Hematopoietic multipotent progenitor cell (in vitro differentiated cells): ENCODE measurements at places on chromosomes 7 and 10.

DNA sequence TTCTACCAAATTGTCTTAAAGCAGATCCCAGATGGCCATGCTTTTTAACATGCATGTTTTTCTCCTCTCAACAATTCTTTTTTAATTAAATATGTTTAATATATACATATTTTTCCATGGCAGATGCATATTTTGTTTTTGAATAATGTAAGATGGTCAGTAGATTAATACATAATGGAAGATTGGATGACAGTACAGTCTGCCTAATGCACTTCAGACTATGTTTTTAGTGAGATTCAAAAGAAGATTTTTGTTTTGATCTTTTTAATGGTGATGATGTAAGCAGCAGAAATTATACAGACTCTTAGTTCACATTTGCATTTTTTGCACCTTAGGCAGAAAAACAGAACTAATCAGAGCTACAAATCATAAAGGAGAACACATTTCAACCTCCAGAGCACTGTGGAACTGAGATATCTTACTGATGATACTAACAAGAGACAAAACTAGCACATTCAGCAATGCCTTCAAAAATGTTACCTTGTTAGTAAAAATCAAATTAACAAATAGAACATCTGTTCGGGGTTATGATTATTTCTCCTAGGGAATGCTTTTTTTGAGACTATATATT, 203.4 kb downstream of the PHF14 start:
- DNase-seq = no peak

- DNase-seq = no peak
Observed at GRCh38 chr10:1581189-1581588, 156.1 kb downstream of the ADARB2 start.

DNA sequence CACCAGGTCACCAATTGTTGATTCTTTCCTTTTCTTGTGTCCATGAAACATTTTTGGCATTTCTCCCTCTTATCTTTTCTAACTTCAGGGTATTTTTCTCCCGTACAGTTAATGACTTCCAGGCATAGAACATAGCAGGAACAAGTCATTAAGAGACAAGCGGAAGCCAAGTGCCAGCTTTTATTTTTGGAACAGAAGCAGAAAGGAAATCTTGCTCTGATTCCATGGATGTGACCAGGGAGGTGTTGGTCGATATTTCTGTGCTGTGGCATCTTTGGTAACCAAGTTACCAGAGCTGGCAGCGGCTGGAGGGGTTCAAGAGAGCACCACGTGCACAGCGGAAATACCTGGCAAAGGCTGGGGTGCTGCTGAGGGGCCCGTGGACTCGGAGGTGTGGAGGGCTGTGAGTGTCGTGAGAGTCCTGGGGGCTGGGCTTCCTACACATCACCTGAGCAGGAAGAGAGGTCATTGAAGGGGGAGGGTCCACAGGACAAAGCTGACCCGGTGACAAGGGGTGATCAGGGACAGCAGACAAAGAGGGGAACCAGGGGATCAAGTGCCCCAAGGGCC, 1.8 kb downstream of the LLCFC1 start:
- DNase-seq = no peak

DNA sequence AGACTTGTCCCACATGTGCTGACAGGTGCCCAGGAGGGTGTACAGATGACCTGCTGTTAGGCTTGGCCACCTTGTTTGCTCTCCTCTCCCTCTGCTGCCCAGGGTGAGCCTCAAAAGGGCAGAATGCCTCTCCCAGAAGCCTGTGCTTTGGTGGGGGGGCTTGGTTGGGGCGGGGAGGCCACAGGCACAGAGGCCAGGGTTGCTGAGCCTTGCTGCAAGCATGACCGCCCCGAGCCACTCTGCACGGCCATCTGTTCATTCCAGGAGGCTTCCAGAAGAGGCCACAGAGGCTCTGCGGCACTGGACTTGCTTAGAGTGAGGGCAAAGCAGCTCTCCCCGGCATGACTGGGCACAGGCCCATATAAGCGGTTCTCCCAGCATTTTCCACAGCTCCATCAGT, 190.8 kb downstream of the GLRX3 start:
- DNase-seq = no peak

GRCh38 chr10:119786117-119786769, 60.4 kb downstream of the INPP5F start:
- no peak for DNase-seq

GRCh38 chr7:148856891-148857290, 27.2 kb downstream of the EZH2 start:
- no peak for DNase-seq

DNA sequence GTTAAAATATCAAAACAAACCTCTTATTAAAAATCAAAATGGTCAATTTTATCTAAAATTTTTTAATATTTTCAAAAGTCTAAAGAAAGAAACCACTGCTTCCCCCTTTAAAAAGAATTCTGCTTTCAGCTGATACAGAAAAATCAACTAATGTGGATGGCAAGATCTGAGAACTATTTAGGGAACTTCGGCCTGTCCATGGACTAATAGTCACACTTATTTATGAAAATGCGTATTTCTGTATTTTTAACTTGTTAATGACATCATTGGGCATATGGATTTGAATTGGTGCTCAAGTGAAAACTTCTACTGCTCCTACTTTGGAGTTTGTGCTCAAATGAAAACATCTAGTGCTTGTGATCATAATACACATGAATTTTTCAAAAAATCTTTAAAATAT, 31.9 kb downstream of the RNLS start:
- no peak for DNase-seq

GRCh38 chr10:88017781-88018180, 154.4 kb downstream of the PTEN start:
- DNase-seq = no peak

GRCh38 chr7:122316467-122317388, 12.2 kb upstream of the FEZF1 start:
- DNase-seq = no peak

DNA sequence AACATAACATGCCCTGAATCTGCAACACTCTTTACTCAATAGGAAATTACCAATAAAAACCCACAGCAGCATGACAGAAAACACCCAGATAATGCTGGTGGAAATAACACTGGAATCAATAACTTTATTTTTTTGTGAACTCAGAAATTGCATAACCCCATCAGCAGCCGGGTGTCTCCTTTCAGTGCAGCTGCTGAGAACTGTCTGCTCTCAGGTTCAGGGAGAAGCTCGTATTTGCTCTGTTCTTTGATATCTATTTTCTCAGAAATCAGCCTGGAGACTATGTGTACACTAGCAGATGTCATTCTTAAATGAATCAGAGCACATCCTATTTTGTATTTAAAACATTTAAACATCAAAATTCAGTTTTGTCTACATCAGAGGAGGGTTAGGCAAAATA, 506.0 kb downstream of the POM121L12 start:
- no peak for DNase-seq

GRCh38 chr7:91567081-91568012, 303.1 kb downstream of the FZD1 start:
- DNase-seq = no peak

DNA sequence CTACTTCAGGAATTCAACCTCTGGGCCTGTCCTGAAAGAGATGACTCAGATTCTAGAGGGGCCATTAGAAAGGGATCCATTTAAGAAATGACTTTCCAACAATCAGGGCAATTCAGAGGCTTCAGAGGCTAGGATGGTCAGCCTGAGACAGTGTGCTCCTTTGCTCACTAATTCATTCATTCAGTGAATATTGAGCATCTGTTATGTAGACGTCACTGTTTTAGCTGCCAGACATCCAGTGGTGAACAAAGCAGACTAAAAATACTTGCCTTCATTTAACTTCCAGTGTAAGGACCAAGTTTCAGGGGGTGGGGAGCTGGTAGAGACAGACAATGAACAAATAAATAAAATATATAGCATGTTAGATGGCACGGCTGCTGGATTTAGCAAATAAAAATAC, 1.6 kb downstream of the KIAA1217 start:
- no peak for DNase-seq

DNA sequence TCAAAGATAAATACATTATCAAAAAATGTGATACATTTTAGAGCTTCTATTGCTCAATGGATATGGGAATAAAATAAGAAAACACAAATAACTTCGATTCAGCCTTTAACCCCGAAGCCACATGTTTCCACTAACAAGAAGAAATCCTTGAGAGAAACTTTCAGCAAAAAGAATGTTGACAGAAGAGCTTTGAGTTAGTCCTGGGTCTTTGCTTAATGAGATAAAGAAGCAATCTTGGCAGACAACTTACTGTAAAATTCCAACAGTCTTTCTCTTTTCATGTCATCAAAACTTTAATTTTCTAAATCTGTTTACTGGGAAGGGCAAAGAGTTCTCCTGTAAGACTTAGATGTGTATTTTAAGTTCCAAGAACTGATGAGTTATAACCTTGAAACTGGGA, 810.2 kb downstream of the CNTNAP2 start:
- DNase-seq = no peak
